Activated CD8-positive, alpha-beta memory T cell treated with anti-CD3 and anti-CD28 coated beads for 4 hours (primary cell): ENCODE measurements at places on chromosomes 4 and X.

DNA sequence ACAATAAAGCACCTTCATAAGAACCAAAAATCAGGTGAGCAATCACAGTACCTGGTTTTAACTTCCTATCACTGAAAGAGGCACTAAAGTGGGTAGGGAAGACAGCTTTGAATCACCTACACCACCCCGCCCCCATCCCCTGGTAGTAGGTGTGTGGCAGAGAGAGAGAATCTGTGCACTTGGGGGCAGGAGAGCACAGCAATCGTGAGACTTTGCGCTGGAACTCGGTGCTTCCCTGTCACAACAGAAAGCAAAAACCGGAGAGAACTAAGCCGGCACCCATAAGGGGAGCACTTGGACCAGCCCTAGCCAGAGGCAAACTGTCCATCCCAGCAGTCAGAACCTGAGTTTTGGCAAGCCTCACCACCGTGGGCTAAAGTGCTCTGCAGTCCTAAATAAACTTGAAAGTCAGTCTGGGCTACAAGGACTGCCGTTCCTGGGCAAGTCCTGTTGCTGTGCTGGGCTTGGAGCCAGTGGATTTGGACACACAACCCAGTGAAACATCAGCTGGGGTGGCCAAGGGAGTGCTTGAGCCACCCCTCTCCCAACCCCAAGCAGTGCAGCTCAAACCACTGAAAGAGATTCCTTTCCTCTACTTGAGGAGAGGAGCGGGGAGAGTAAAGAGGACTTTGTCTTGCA, 32.1 kb downstream of the NDUFB11 start:
- DNase-seq: no peak

GRCh38 chrX:17768997-17769396, 31.7 kb downstream of the SCML1 start:
- no peak for DNase-seq

DNA sequence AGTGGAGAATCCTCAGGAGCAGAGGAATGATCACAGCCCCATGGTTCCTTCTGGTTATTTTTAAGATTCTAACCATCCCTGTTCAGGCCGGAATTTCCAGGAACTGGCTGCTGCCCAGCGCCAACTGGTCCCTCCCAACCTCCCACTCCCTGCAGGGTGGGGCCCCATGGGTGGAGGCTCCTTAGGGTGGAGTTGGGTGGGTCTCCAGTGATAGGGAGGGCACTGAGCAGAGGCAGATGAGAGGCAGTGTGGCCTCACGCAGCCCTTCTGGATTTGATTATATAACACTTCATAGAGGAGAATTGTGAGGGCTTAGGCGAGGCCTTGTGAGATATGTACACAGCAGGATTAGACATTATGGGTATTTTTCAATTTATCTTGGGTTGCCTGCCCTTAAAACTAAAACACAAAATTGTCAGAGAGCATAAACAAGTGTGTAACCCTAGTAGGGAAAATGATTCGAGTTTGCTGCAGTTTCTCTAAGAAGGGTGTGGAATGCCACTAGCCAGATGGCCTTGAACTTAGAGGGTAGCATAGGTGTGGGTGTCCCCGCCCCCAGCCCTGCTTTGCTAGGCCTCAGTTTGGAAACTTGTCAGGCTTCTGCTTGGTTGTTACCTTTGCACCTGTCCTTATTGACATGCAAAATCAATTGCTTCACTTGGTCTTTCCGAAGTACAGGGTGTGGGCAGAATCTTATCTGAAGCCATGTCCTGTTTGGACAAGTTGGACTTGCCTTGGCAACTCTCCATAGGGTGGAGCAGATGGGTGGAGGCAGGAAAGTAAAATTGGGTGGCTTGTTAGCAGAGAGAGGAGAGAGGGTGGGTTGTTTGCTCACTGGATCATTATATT, 9.4 kb downstream of the KLF3 start:
- DNase-seq: no peak

DNA sequence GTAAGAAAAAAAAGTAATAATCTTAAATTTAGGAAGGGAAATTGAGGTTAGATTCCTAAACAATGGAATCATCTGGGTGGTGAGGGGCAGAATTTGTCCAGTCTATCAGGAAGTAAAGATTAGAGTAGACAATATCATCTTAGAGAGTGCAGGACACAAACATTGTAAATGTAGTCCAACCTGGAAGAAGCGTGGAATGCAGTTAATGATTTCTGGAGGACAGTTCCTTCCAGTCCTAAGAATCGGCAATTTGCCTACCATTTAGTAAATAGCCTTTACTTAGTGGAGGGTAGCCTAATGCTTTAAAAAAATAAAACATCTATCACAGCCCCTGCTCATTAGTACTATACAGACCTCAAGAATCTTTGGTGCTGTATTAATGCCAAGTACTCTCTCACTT, 147.5 kb upstream of the TTC29 start:
- DNase-seq: no peak

DNA sequence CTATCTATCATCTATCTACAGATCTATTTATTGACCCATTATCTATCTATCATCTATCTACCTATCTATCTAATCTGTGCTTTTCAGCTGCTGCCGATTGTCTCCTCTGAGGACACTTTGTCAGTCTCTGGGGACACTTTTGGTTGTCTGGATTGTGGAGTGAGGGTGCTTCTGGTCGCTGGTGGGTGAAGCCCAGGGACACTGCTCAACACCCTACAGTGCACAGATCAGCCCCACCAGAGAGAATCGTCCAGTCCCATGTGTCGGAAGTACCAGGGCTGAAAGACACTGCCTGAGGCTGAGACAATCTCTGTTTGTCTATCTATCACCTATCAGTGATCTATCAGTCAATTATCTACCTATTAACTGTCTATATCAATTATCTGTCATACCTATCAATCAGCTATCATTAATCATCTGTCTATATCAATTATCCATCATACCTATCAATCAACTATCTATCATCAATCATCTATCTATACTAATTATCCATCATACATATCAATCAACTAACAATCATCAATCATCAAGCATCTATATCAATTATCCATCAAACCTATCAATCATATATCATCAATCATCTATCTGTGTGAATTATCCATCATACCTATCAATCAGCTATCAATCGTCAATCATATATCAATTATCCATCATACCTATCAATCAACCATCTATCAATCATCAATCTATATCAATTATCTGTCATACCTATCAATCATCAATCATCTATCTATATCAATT, 70.0 kb upstream of the PPP2R3B start:
- DNase-seq: no peak

DNA sequence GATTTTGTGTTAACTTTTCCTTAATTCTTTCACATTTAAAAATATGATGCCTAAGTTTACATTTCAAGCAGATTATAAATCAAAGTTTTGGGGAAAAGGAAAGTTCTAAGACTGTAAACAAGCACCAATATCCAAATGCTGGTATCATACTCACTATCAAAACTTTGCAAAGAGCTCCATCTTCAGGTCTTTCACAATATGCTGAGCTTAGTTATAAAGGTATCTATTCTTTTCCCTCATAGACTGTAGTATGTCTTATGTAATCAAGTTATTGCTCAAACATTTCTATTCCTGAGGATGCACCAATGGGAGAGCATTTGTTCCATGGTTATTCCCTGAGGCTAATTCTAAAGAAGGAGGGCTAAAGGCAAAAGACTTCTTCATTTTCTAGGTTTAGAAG, 207.9 kb upstream of the FAM241A start:
- no peak for DNase-seq

GRCh38 chr4:7247946-7248345, 55.6 kb downstream of the SORCS2 start:
- no peak for DNase-seq

- no peak for DNase-seq
These were observed 2.2 kb upstream of the C4orf36 start for GRCh38 chr4:86894455-86894854.
